ENCODE measurements at places on chromosomes 12 and 14. TPM values are rescaled to one million over a fixed set of nuclear protein-coding genes. Genes with fewer than 3 reads are reported as not detected.

The DEGS2 gene
- polyA plus RNA-seq = 1.3 TPM

The EAPP gene
- 53.2 TPM for polyA plus RNA-seq

The TNFAIP2 gene
- polyA plus RNA-seq = 0.32 TPM

The GUCY2C gene
- 0.07 TPM for polyA plus RNA-seq

The PLCZ1 gene
- not detected for polyA plus RNA-seq

The TGM1 gene
- not detected for polyA plus RNA-seq

The RNASE2 gene
- not detected for polyA plus RNA-seq

The OR4E2 gene
- polyA plus RNA-seq = not detected

The ETFBKMT gene
- 2.9 TPM for polyA plus RNA-seq

The LIN7A gene
- 3.0 TPM for polyA plus RNA-seq

The AQP6 gene
- 0.42 TPM for polyA plus RNA-seq

The LTBR gene
- polyA plus RNA-seq = 0.65 TPM

The ANKRD9 gene
- polyA plus RNA-seq = 101 TPM

The ASB2 gene
- 191 TPM for polyA plus RNA-seq

The CCDC38 gene
- not detected for polyA plus RNA-seq

The KRT77 gene
- not detected for polyA plus RNA-seq

The SLC17A8 gene
- polyA plus RNA-seq = not detected

The RABGGTA gene
- 45.2 TPM for polyA plus RNA-seq

The LPAR5 gene
- 0.10 TPM for polyA plus RNA-seq

The OAS3 gene
- not detected for polyA plus RNA-seq

The FLVCR2 gene
- 1.9 TPM for polyA plus RNA-seq

The CFAP251 gene
- polyA plus RNA-seq = 0.31 TPM

The NFE2 gene
- 8.4 TPM for polyA plus RNA-seq

The RASSF8 gene
- polyA plus RNA-seq = 28.7 TPM

The ACSM4 gene
- polyA plus RNA-seq = not detected

The IKZF4 gene
- 18.1 TPM for polyA plus RNA-seq

The TAS2R9 gene
- not detected for polyA plus RNA-seq

The TNS2 gene
- 2.2 TPM for polyA plus RNA-seq

The LRRIQ1 gene
- polyA plus RNA-seq = 6.9 TPM

The SLC7A7 gene
- 1.9 TPM for polyA plus RNA-seq

The PIANP gene
- 4.1 TPM for polyA plus RNA-seq

The LRTM2 gene
- polyA plus RNA-seq = not detected

The KRT6C gene
- polyA plus RNA-seq = not detected

The LRFN5 gene
- polyA plus RNA-seq = 0.97 TPM

The SLCO1B3 gene
- not detected for polyA plus RNA-seq

The KRT83 gene
- not detected for polyA plus RNA-seq

The C12orf54 gene
- polyA plus RNA-seq = not detected

The METTL17 gene
- 127 TPM for polyA plus RNA-seq

The TBC1D30 gene
- polyA plus RNA-seq = 1.2 TPM

The ACSS3 gene
- polyA plus RNA-seq = 18.5 TPM

The ABCC9 gene
- polyA plus RNA-seq = 0.49 TPM

The RERG gene
- 14.6 TPM for polyA plus RNA-seq

The CLEC2D gene
- 7.8 TPM for polyA plus RNA-seq

The DPF3 gene
- polyA plus RNA-seq = 25.9 TPM

The GNG2 gene
- polyA plus RNA-seq = 4.9 TPM

The LHX5 gene
- polyA plus RNA-seq = not detected

The SNRPF gene
- polyA plus RNA-seq = 64.0 TPM

Data from cardiac muscle cell (in vitro differentiated cells and primary cell).